RWPE2 (cell line): ENCODE measurements at places on chromosomes 12 and 14.

DNA sequence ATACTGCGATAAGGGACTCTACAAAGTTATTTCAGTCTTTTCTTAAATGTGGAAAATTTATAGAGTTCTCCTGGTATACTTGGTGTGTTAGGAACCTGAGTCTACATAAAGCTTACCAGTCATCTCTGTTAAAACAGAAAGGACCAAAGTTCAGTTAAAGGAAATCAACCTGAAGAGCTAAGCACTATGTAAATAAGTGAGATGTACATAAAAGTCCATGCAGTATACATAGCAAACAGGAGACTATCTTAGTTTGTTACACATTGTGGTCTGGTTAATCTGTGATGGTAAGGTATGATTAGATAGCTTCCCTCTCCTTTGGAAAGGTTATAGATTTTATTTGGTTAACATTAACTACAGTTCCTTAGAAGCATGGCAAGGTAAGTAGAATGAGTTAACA, 75.9 kb downstream of the ATP2B1 start:
- no peak for DNase-seq

- DNase-seq, result peak; percentile 96
These were observed at the start of gene POLR3B for GRCh38 chr12:106357549-106358395. TSS of gene POLR3B (plus strand) at chr12:106357748. CDS start at chr12:106357880, 132 bp downstream.

DNA sequence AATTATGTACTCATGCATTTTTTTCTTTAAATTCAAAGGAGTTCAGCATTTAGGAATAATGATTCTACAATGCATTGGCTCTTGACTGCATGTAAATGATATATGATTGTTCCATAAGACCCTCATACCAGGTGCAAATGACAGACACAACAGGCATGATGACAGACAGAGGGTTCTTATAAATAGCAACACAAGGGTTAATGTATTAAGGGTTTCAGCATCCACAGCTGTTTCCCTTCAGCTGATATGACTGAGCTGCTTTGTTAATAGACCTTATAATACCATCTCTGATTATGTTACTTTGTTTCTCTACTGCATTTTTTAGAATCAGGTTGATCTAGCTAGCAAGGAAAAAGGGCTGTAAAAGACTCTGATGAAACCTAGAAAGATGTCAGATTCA, 90.8 kb upstream of the TMTC2 start:
- no peak for DNase-seq

DNA sequence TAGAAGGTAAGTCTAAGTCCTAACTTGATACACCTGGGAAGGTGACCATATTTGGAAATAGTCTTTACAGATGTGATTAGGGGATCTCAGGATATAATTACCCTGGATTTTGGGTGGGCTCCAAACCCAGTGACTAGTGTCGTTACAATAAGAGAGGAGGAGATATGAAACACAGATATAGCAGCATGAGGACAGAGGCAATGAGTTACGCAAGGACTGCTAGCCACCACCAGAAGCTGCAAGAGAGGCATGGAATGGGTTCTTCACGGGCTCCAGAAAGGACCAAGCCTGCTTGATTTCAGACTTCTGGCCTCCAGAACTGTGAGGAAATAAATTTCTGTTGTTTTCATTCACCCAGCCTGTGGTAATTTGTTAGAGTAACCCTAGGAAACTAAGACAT, 28.6 kb downstream of the FGFR1OP2 start:
- no peak for DNase-seq

- no peak for DNase-seq
These were observed 129.4 kb downstream of the C12orf75 start for GRCh38 chr12:105459760-105460330.

- no peak for DNase-seq
These were observed 873.6 kb downstream of the LRFN5 start for GRCh38 chr14:42480255-42480654.

GRCh38 chr12:109961612-109962011, 34.6 kb downstream of the GIT2 start:
- DNase-seq, result no peak

DNA sequence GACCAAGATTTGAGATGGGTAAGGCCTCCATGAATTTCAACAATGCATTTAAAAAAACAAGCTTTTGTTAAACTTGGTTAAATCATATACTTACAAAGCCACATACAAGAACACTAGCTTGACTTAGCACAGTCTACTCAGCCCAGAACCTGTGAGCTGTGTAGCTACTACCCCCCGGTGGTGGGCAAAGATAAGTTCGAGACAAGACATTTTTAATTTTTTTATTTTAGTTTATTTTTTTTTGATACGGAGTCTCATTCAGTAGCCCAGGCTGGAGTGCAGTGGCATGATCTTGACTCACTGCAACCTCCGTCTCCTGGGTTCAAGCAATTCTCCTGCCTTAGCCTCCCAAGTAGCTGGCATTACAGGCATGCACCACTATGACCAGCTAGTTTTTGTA, 3.7 kb upstream of the NECAP1 start:
- DNase-seq, result no peak

GRCh38 chr12:105402366-105402765, 71.9 kb downstream of the C12orf75 start:
- DNase-seq, result no peak

GRCh38 chr14:23175823-23176222, 7.6 kb downstream of the SLC7A8 start:
- DNase-seq, result no peak

- no peak for DNase-seq
These were observed 156.8 kb downstream of the ERC1 start for GRCh38 chr12:1147821-1148220.

DNA sequence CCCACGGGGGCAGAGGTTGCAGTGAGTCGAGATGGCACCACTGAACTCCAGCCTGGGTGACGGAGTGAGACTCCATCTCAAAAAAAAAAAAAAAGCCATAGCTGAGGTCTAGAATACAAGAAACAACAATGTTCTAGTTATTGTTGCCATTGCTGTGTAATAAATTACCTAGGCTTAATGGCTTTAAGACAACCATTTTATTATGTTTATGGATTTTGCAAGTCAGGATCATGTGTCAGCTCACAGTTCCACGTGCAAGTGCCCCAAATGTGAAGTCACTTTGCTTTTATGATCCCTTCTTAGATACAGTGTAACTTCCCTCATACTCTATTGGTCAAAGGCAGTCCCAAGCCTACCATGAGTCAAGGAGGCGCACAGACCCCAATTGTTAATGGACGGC, 49.5 kb upstream of the RIC8B start:
- DNase-seq, result no peak

GRCh38 chr14:77377502-77377844, 294 bp downstream of the SAMD15 start:
- DNase-seq, result no peak

DNA sequence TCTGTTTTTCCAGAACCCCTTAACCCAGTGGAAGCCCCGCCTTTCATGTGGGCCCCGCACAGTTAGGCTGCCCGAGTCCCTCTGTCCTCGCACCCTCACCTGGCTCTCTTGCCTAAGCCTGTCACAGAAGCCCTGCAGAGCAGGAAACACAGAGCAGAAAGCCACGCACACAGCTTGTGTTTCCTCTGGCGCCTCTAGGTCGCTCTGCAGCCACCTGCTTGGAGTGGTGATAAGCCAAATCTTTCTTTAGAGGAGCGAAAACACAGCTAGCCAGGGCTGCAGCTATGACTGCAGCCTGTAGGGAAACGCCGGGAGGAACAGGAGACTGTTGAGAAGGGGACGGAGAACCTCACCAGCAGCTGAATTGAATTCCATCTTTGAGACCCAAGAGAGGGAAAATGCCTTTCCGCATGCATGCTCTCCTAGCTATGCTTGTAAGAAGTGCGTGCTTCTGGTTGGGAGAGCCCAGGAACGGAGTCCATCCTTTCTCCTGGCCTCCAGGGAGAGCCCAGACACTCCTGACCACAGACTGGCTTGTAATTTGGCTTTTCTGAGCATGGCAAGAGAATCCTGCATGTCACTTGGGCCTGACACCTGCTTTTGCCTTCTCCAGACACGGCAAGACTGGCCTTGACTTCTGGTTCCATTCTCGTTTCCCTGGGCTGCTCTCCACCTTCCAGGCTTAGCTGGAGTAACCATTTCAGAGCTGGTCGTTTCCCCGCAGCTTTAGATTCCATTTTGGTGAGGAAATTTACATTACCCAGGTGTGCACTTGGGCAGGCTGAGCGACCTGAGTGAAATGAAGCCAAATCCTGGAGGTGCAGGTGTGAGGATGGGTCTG, 301.6 kb downstream of the CACNA1C start:
- no peak for DNase-seq

DNA sequence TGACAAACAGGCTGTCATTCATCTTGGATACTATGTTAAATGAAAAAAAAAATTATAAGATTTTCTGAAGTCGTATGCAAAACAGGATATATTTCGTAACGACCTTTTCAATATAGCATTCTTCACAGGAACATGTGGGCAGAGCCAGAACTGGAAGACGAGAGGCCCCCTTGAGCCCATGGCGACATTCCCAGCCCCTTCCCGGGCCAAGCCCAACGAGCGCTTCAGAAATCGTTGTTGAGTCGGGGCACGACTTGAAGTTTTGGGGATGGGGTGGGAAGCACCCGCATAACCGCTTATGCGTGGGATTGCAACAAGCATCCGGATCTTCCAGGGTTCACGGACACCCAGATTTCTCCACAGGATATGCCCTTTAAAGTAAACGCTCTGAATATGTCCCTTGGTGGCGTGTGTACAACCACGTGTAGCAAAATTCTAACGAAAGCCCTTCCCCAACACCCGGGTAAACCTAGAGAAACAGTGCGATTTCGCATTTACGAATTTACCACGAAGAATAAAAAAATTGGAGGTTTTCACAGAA, 736 bp downstream of the C14orf39 start:
- DNase-seq, result no peak

DNA sequence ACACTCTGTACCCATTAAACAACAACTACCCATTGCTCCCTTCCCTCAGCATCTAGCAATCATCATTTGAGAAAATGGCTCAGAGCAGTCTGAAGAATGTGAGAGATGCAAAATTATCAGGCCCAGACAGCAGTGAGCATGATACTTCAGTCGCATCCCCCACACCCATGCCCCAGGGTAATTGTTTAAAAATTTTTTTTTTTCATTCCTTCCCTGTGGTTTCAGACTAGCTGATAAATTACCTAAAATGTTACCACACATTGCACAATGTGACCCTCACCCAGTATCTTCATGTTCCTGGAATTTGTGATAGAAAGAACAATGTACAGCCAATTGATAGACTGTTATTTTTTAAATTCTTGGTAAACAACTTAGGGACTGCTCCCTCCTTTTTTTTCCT, 11.3 kb upstream of the USP15 start:
- DNase-seq, result no peak

DNA sequence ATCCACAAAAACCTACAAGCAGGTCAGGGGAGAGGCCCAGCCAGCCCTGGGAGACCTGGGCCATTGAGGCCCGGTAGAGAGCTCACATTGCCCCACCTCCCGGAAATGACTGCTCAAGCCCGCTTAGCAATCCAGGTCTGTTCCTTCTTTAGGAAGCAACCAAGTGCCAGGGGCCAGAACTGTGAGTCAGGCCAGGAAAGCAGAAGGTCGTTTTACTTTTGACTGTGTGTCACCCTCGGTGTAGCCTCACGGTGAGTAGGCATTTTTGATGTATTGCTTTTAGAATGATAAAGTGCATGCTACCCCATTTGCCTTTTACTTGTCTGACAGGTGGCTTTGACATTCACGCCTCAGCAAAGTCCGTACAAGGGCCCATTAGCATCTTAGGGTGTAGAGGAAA, 25.4 kb upstream of the PWP1 start:
- no peak for DNase-seq

- peak; percentile 73 for DNase-seq
These were observed 8.3 kb upstream of the MTA1 start for GRCh38 chr14:105411017-105411941.

DNA sequence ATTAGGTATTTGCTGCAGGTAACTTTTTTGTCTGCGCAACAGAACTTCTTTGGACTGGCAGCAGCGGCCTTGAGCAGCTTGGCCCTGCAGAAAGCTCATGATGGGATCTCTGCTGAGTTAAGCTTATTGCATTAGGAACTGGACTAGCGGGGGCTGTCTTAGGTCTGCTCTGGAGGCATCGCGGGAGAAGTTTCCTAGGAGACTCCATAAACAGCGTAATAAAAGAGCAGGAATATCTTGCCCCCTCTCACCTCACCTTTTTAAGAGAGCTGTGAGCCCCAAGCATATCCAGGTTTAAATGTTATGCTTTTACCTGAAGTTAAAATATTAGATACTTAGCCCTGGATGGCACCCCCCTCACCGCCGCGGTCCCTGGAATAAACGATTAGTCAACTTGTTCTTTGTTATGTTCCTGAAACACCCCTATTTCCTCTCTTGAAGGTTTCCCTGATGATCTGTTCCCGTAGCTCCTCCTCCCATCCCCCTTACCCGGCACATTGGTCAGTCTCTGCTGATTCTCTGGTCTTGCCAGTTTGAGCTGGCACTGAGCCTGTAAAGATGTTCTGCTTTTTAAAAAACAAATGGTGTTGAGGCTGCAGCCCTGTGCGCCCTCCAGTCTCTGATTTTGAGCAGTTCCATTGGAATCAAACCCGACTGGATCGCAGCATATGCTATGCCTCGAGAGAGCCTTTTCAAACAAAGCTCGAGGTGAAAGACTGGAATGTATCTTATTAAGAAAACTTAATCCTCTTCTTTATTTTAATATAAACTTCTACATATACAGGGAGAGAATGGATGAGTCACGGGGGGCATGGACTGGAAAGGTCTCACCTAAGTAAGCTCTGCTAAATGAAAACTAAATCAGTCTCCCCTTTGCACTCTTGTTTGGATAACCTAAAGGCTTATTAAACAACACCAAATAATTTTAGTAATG, 1.9 kb downstream of the MLXIP start:
- DNase-seq, result peak; percentile 85

- DNase-seq, result no peak
These were observed 147.0 kb upstream of the FRMD6 start for GRCh38 chr14:51504669-51505068.

DNA sequence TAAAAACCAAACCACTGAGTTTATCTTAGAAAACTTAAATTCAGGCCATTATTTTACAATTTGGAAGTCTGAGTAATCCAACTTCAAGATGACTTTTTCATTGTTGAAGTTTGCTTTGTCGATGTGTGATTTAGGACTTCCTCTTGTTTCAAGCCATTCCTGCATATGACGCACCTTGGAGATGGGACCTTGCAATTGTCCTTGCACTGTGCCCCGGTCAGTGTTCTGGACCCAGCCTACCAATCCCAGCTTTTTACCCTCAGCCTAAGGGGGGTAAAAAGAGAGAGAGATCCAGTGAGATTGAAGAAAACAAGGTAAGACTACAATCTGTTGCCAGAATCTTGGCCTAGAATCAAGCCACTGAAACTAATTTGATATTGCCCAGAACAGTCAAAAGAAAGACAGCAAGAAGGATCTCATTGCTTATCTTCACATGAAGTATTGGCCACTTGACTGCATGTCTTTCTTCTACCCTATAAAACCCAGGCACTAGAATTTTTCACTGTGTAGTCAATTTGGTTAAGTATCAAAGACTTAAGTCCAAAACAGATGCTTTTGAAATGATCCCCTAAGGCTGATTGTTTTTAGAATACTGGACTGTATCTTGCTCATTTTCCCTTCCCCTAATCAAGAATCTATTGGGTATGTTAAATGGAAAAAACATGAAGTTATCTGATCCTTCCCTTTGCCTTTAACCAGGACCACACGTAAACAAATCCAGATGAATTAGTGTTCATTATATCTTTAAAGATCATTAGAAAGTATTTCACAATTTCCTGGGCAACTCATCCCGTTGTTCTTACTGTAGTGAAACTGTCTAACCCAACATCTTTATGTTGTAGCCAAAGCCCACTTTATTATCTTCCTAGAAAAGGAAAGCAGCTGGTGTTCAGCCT, 2.4 kb upstream of the MLH3 start:
- no peak for DNase-seq

- DNase-seq, result no peak
These were observed 338.8 kb upstream of the DDHD1 start for GRCh38 chr14:53491884-53492277.
